ENCODE measurements at places on chromosomes 16 and 17.
A peak's percentile ranks its signal among the peaks of the same experiment; 100 is the strongest.

GRCh38 chr16:27841061-27841801, 222.3 kb downstream of the GSG1L start:
- DNase-seq, result no peak

DNA sequence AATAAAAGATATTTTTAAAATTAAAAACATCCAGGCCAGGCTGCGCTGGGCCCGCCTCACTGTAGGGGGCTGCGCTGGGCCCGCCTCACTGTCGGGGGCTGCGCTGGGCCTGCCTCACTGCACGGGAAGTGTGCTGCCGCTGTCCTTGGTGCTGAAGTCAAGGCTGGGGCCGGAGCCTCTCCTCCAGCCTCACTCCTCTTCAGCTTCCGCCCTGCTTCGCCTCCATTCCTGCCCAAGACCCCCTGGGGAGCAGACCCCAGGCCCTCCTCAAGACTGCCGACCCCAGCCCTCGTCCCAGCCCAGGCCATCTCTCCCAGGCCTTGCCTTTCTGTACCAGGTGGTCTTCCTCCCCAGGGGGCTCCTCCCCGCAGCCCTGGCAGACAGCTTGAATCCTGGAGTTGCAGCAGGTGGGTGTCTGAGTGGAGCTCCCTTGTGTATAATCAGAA, 26.2 kb downstream of the ENDOV start:
- peak; percentile 14 for DNase-seq

DNA sequence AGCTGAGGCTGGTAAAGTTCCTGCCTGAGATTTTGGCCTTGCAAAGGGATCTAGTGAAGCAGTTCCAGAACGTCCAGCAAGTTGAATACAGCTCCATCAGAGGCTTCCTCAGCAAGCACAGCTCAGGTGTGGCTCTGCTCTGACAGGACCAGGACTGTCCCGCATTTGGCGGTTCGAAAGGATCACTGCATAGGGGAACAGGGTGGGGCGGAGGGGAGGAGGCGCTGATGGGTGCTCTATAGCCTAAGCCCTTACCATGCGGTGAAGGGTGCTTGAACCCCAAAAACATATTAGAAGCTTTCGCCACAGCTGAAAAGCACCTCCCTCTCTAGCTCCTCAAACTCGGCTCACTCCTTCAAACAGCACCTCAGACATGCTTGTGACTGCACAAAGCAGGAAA, 29.9 kb upstream of the ENDOV start:
- no peak for DNase-seq

GRCh38 chr17:55677446-55677845, 45.2 kb downstream of the TMEM100 start:
- DNase-seq, result no peak

GRCh38 chr16:695355-696089, 5.3 kb upstream of the WDR24 start:
- peak; percentile 54 for DNase-seq

GRCh38 chr17:70286391-70286790, 117.1 kb downstream of the KCNJ2 start:
- DNase-seq, result no peak
